ENCODE measurements at places on chromosomes 7 and 10. TPM values are rescaled to one million over a fixed set of nuclear protein-coding genes. Genes with fewer than 3 reads are reported as not detected.

DNA sequence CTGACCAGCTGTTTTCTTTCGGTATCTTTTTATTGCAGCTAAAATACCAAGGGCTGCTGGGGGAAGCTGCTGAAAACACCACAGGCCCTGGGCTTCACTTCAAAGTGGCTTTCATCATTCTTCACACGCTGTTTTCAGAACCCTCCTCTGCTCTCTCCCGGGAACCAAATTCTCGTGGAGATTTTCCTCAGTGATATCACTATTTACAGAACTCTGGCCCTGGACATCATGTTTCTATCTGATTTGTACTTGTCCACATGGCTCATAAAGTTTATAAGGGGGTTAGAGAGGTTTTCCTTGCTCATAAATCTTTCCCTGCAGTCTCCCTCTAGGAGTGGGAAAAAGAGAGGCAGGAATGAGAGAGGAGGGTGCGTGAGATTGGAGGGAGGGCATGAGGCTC, 177.4 kb upstream of the NPVF start:
- no peak overlapping the region for H3K27ac ChIP-seq
- no peak overlapping the region for H3K4me3 ChIP-seq

- peak overlapping the region; percentile 98 for H3K27ac ChIP-seq
- H3K36me3 ChIP-seq: peaks cover 9% of the 10 kb centered on the region
- no peak for DNase-seq
- peak overlapping the region; percentile 76 for H3K4me3 ChIP-seq
- H3K27me3 ChIP-seq: peaks cover 2% of the 10 kb centered on the region
These were observed 213.0 kb upstream of the INHBA start for GRCh38 chr7:41915871-41916270.

DNA sequence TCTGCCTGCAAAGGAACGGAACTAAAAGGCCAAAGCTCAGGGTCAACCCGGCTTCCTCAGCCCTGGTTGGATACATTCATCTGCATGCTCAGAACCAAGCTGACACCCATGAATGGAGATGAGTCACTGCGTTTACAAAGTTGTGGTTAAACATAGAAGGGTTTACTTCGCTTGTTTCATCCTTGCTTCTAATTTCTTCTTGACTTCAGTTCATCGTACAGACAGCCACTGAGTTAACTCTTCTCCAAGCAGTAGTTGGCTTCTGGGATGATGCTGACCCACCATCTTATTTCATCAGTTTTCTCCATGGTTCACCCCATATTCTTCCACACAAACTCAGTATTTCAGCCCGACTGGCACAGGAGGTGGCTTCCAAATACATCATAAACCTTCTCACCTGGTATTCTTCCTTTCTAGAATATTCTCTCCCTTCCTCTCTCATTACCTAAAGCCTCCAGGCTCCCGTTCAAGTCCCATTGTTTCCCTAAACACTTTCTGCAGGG, 166.3 kb upstream of the RNF32 start:
- DNase-seq: peak; percentile 36
- H3K4me1 ChIP-seq: peaks cover 19% of the 10 kb centered on the region
- H3K4me3 ChIP-seq: no peak overlapping the region
- H3K27ac ChIP-seq: no peak overlapping the region
- peaks cover 3% of the 10 kb centered on the region for H3K27me3 ChIP-seq
- H3K36me3 ChIP-seq: no peaks in the 10 kb centered on the region

ZNF138 gene
- 2.4 TPM for total RNA-seq

TSPAN15 gene
- total RNA-seq: 3.6 TPM

Measured in HFFc6 (cell line).